ENCODE measurements at places on chromosomes 11 and 22. TPM values are rescaled to one million over a fixed set of nuclear protein-coding genes. Genes with fewer than 3 reads are reported as not detected.

DNA sequence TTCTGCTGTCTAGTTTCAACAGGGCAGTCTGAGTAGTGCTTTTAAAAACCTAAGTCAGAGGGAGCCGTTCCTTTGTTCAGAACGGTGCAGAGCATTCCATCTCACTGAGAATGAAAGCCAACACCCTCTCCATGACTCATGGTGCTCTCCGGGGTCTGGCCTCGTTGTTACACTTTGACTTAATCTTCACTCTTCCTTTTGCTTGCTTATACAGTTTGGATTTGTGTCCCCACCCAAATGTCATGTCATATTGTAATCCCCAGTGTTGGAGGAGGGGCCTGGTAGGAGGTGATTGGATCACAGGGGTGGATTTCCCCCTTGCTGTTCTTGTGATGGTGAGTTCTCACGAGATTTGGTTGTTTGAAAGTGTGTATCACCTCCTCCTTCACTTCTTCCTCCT, 292.2 kb downstream of the ST3GAL4 start:
- DNase-seq: no peak
- no peaks in the 10 kb centered on the region for H3K27me3 ChIP-seq
- H3K4me3 ChIP-seq: no peak overlapping the region
- no peak overlapping the region for H3K27ac ChIP-seq

- no peaks in the 10 kb centered on the region for H3K36me3 ChIP-seq
- no peak overlapping the region for H3K27ac ChIP-seq
- H3K4me1 ChIP-seq: peaks cover 2% of the 10 kb centered on the region
These were observed 37.1 kb downstream of the ZNF202 start for GRCh38 chr11:123704341-123704740.

The AGBL2 gene
- total RNA-seq: 5.9 TPM

The OR5AR1 gene
- total RNA-seq: not detected

GRCh38 chr11:17691976-17692375, 27.4 kb upstream of the MYOD1 start:
- no peaks in the 10 kb centered on the region for H3K4me1 ChIP-seq
- H3K36me3 ChIP-seq: no peaks in the 10 kb centered on the region
- no peak overlapping the region for H3K4me3 ChIP-seq
- H3K27me3 ChIP-seq: peaks cover 34% of the 10 kb centered on the region
- no peak for DNase-seq
- no peak overlapping the region for H3K27ac ChIP-seq

DNA sequence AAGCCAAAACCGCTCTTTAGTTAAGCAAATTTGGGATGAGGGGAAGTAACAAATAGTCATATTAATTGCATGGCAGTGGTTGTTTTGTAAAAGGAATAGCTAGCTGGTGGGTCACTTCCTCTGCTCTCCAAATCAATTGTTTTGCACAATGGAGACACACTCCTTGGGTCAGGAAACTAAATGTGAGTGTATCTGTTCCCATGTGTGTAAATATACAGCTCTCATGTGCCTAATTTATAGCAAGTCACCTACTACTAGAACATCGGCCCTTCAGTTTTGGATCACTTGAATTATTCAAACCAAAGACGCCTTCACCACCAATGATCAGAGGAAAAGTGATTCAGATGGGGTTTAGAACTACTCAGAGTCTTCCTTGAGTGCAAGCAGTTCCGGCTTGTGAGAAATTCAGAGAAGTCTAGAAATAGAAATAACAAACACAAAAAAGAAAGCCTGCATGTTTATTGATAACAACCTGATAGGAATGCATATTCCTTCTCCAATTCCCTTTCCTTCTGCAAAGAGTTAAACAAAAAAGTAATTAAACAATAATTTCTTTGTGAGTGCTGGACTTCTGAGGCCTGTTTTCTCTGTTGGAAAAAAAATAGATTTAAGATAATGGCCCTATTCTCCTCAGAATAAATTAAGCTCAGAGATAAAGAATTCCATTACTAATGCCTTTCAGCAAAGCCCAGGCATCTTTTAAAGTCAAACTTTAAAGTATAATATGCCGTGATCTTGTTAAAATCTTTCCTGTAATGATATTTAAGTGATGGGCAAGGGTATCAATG, 100.4 kb downstream of the KIRREL3 start:
- H3K36me3 ChIP-seq: no peaks in the 10 kb centered on the region
- no peak for DNase-seq
- no peaks in the 10 kb centered on the region for H3K4me1 ChIP-seq
- H3K4me3 ChIP-seq: no peak overlapping the region
- no peak overlapping the region for H3K27ac ChIP-seq

GRCh38 chr11:76801225-76801624, 18.1 kb downstream of the TSKU start:
- H3K4me3 ChIP-seq: no peak overlapping the region
- peak; percentile 3 for DNase-seq
- H3K27me3 ChIP-seq: peaks cover 11% of the 10 kb centered on the region
- peaks cover 37% of the 10 kb centered on the region for H3K4me1 ChIP-seq

DNA sequence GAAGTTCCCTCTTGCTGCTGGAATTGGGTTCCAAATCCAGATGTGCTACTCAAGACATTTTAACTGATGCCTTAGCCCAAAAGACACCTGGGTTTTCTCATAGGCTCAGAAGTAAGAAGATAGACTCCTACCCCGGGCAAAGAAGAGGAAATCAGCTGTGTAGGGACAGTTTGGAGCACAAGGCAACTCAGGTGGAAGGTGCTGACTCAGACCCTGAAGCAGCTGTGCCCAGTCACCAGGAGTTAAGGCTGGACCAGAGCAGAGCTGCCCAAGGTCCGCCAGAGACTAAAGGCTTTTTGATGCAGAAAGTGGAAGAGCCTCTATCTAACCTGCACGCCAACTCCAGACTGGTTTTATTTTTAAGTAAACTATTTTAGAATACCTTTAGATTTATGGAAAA, 20.6 kb upstream of the RAB1B start:
- H3K36me3 ChIP-seq: peaks cover 12% of the 10 kb centered on the region
- peaks cover 14% of the 10 kb centered on the region for H3K4me1 ChIP-seq
- no peak for DNase-seq
- no peak overlapping the region for H3K27ac ChIP-seq
- H3K27me3 ChIP-seq: no peaks in the 10 kb centered on the region

DNA sequence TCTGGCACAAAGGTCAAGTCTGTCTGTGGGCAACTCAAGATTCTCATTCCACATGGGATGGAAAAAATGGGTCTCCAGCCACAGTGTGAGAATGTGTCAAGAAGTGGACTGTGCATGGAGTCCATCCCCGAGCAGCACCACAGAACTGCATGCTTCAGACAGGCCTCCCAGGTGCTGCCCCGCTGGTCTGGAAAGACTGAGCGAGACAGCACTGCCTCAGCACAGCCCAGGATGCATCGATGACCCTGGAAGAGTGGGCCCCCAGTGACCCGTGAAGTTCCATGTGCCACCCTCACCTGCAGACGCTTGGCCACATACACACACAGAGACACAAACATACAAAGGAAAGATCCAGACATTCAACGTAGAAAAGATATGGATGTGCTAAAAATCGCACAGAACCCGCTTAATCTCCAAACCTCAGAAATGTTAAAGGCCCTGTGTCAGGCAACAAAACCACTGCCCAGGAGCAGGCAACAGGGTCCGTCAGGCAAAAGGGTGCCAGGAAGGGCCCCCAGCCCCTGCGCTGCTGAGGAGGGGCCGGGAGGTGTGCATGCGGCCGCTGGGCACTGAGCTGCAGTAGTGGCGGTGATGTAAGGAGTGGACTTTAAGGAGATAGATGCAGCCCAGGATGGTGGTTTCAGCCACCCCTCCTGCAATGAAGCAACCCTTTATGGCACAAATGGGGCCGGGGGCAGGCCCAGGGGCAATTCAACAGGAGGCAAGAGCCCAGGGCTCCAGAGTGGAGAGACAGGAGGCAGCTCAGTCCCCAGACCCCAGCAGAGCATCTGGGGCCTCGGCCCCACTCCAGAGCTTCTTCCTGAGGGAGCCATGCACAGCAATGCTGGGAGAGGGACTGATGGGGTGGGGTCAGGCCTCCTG, 84.7 kb downstream of the DGCR2 start:
- no peak overlapping the region for H3K4me3 ChIP-seq
- no peak overlapping the region for H3K27ac ChIP-seq
- no peaks in the 10 kb centered on the region for H3K27me3 ChIP-seq
- no peak for DNase-seq
- no peaks in the 10 kb centered on the region for H3K4me1 ChIP-seq

- H3K4me1 ChIP-seq: peaks cover 3% of the 10 kb centered on the region
- no peaks in the 10 kb centered on the region for H3K36me3 ChIP-seq
- no peaks in the 10 kb centered on the region for H3K27me3 ChIP-seq
- no peak overlapping the region for H3K4me3 ChIP-seq
- DNase-seq: no peak
These were observed 20.0 kb upstream of the SMIM38 start for GRCh38 chr11:69135420-69136363.

DNA sequence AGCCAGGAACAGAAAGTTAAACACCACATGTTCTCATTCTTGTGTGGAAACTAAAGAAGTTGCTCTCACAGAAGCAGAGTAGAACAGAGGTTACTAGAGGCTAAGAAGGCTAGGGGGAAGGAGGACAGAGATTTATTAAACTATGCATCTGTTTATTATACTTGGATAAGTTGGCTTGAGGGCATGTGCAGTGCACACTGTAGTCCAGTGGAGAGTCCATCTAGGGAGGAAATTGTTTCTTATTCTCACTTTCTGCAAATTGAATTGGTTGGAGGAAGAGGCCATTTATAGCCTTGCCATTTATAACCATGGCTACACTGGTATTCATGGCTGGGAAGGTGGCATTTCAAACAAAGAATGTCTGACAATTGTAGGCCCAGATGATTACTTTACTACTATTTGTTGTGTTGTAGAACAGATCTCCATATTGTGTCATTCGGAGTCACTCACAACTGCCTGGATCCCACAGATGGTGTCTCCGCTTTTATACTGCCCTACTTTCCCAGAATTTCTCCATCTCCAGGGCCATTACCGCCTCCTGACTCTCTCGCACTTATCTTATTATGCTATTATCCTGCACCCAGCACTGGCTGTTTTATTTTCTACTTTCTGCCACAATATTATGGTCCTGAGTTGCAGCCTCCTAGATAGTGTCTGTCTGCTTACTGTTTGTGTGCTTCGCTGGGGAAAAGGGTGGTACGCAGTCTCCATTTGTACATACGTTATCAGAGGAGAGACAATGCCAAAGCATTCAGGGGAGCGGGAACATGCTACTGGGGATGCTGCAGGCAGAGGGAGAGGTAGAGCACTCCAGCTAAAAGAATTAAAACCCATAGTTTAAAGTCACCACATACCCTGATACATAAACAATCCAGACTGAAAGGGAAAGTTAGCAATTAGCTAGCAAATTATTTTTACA, 169.3 kb upstream of the BLID start:
- no peaks in the 10 kb centered on the region for H3K4me1 ChIP-seq
- no peak for DNase-seq
- H3K27ac ChIP-seq: no peak overlapping the region
- H3K36me3 ChIP-seq: no peaks in the 10 kb centered on the region
- H3K27me3 ChIP-seq: no peaks in the 10 kb centered on the region
